ENCODE measurements at places on chromosomes 2 and 18.

- DNase-seq: no peak
Measured at GRCh38 chr2:47190188-47190881, 35.2 kb upstream of the STPG4 start.

DNA sequence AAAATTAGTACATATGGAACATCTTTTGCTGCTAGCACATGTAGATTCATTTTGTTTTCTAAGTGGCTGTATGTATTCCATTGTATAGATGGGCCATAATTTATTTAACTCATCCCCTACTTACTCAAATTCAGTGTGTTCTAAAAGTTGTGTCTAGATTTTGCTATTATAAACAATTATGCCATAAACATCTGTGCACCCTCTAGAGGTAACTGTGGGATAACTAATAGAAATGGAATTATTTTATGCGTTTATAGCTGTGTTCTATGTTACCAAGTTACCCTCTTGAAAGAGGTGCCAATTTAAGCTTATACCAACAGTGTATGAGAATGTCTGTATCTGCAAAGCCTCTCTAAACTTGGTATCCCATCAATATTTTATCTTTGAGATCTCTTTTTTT is 100.4 kb downstream of the MMADHC start:
- DNase-seq: no peak

DNA sequence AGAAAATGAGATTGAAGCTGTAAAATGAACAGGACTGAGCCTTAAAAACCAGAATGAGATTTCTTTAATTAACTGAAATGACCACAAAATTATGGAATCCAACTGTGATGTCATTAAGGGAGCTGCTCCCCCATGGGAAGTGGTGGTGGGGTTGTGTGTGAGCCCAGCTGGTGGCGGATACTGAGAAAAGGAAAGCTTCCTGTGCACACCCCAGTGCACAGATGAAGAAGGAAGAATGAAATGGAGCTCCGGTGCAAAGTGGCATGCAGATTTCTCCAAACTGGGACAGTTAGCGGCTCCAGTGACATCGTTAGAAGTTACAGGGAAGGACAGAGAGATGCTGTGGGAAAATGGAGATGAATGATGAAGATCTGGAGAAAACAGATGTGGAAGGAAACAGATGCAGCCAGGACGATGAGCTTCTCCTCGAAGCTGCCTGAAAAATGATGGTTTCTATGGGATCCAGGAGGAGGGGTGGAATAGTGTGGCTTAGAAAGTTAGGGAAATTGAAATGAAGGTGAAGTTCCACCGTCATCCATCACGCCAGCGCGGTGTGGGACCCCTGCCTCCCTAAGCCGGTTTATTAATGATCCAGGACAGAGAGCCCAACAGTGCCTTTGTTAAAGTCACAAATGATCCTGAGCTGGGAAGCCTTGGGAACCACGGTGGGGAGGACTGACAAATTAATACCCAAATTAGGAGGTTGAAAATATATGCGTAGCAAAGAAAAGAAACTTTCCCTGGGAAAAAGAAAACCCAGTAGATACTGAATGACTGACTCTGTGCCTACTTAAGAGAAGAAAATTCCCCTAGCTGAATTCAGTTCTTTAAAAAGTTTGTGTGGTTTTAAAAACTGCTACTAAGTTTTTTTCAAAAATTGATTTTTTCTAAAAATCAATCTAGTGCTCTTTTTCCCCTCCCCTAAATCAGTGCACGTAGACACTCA is 77.2 kb downstream of the TSN start:
- no peak for DNase-seq

GRCh38 chr2:26324903-26325302 is 21.0 kb upstream of the SELENOI start:
- no peak for DNase-seq
